ENCODE measurements at places on chromosomes 12 and 14.

DNA sequence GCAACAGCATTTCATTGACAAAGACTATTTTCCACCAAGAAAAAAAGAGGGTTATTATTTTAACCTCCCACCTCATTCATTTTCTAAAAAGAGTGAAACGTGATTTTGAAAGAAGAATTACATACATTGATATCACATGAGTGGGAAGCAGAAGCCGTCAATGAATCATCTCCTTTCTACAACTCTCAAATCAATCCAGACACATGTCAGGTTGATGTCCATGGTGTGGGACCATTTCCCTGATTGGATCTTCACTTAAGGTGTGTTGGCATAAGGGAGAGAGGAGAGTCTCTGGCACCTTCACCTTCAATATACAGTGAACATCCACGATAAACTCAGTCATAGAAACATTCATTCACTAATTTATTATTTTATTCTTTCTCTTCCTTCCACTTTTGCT, 1095.1 kb downstream of the BCL11B start:
- DNase-seq, result no peak

DNA sequence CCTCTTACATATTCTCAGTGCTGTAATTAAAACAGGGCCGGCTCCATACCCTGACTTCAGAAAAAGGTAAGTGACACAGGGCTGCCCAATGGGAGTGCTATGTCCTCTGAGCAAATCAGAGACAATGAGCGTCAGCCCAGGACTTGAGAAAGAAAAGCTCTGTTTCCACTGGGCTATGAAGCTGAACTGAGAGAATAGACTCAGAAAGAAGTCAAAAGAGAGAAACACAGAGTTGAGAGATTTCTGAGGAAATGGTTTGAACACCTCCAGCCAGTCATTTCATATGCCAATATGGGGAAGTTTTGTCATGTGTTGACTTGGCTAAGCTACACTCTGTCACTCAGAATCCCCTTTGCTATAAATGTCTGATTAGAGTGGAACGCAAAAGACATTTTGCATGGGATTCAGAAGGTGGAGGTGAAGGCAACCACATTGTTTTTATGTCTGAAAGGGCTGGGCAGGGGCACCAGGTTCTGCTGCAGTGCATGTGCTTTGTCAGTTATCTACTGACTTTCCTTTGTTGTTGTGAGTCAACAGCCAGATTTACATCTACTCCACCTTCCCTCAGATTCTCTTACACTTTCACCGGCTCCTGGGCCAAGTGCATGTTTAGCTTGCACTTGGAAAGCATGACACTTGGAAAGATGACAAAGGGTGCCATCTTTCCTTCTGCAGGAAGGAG, 313.3 kb downstream of the DUSP6 start:
- peak; percentile 50 for DNase-seq

DNA sequence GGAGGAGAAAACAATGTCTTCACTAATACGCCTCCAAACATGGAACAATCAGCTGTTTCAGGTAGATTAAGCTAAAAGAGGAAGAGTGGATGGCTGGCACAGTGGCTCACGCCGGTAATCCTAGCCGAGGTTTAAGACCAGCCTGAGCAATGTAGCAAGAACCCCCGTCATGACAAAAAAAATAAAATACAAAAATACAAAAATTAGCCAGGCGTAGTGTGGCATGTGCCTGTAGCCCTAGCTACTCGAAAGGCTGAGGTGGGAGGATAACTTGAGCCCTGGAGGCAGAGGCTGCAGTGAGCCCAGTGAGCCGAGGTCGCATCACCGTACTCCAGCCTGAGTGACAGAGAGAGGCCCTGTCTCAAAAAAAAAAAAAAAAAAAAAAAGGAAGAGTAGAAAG, 1.2 kb upstream of the MED13L start:
- no peak for DNase-seq

GRCh38 chr14:98551028-98551427, 721.0 kb downstream of the BCL11B start:
- DNase-seq, result no peak

GRCh38 chr14:22524784-22525161, 64.3 kb downstream of the DAD1 start:
- no peak for DNase-seq

DNA sequence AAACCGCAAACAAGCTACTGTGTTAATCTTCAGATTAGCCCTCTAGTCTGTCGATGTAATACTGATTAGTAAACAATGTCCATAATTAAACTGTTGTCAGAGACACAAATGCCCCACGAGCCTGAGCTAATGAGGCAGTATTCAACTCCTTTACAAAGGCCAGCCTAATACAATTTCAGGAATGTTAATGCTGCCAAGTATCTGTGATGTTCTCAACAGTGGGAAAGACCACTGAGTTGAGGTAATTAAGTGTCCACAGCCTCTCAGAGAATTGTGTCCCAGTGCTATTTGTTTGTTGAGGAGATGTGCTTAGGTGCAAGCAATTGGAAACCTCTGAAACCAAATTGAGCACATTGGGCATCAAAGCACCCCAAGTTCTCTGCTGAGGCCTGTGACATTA, 139.4 kb upstream of the CDKN3 start:
- no peak for DNase-seq

- no peak for DNase-seq
These were observed 10.7 kb downstream of the GLT1D1 start for GRCh38 chr12:128863957-128864356.

GRCh38 chr12:98856897-98857540, 211.9 kb downstream of the APAF1 start:
- peak; percentile 1 for DNase-seq

DNA sequence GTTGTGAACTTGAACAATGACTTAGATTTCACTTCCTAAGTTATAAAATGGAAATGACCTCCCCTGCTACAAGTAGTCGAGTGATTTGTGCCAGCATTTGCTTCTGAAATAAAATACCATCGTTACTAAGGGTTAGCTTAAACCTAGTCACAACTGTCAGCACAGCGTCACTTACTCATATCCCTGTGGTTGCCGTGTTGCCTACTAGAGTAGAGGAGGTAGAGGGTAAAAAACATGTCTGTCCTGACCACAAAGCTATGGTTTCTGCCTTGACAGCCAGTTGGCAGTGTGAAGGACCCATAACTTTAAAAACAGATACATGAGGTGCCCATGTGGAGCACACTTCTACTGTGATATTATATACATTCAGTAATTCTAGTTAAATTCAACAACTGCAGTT, 234.2 kb upstream of the RGS6 start:
- DNase-seq, result no peak

GRCh38 chr12:124120739-124121138, 147.7 kb downstream of the ZNF664 start:
- DNase-seq, result no peak

GRCh38 chr12:108783446-108783845, 52.1 kb upstream of the CORO1C start:
- DNase-seq, result no peak

DNA sequence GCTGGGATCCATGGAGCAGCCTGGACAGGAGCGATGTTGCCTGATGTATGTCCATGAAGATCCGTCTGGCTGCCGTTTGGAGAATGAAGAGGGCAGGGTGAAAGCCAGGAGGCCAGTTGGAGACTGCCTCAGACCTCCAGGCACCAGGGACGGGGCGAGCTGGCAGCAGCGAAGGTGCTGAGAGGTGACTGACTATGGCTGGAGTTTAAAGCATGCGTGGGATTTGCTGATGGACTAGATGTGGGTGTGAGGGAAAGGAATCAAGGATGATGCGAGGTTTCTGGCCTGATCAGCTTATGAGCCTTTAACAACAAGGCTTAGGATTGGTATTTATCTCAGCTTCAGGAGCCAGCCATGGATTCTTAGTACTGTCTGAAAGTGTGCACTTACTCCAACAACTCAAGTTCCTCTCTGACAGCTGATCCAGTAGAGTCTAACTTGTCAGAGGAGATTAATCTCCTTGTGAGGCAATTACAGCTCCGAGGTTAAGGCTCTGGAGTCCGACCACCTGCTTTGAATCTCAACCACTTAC, 49.4 kb downstream of the DYNC1H1 start:
- no peak for DNase-seq

DNA sequence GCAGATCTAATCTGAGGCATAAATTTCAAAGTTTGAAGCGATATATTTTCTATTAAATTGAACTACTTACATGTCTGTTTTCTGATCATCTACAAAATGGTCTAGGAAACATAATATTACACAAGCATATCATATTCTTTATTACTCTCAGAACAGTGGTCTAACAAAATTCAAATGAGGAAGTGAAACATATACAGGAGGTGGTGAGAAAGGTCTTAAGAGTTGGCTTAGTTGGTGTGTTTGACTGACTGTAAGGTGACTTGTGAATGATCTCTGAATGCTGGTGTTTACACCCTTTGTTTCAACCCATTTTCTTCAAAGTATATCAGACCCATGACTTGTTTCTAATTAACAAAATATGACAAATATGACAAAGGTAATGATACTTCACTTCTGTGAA, 1156.8 kb downstream of the SLC16A7 start:
- DNase-seq, result no peak

GRCh38 chr12:27493260-27493940, 30.6 kb upstream of the PPFIBP1 start:
- no peak for DNase-seq

DNA sequence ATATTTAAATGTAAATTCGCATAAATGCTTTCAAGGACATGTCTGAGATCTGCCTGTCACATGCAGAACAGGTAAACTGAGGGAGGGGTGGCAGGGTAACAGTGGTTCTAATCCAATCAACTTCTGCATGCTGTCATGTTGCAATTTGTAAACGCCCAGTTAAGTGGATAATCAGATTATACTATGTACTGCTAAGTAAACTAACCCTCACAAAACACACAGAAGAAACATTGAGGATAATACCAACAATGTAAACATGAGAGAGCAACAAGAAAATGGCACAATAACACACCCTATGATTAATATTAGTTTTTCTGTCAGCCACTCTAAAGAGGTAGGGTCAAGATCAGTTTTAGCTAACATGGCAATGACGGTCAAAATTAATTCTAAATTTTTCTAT, 123.7 kb downstream of the KIF21A start:
- no peak for DNase-seq

GRCh38 chr12:67592228-67593011, 56.1 kb upstream of the DYRK2 start:
- no peak for DNase-seq

DNA sequence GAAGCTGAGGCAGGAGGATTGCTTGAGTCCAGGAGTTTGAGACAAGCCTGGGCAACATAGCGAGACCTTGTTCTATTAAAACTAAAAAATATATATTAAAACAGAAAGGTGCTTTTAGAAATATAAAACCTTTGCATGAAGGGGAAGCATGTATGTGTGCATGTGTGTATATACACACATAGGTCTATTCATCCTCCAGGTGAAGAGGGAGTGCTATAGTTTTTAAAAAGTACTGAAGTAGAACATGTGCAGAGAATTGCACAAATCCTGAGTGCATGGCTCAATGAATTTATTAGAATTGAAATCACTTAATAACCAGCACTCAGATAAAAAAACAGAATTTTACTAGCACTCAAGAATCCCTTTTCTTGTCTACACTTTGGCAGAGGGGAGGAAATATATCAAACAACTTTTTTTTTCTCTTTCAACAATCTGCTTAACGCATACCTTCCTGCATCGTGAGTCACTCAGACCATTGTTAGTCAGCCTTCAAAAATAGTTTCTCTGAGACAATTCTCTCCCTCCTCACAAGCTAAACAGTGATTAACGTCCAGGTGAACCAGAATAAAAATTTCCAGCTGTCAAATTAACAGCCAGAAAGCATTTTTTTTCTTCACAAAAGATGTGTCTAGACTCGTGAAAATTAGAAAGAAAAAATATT, 17.7 kb upstream of the NEDD1 start:
- DNase-seq, result no peak

- no peak for DNase-seq
These were observed 27.1 kb upstream of the BCDIN3D start for GRCh38 chr12:49869816-49870500.

- DNase-seq, result peak; percentile 62
These were observed 78.7 kb downstream of the TXNDC16 start for GRCh38 chr14:52473557-52473956.

DNA sequence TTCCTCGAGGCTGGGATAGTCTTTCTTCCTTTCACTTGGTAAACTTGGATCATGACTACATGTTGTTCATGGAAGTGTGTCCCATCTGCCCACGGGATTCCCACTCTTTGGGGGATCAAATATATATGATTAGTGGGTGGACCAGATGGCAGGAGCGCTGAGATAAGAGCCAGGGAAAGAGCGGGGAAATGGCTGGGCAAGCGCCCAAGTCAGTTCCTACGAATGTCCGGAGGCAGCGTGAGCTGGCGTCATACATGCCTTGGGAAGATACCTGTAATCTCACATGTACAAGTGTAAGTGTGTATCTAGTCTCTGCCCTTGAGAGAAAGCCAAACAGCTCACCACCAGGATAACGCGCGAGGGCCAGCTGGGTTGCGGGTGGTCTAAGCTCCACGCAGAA, 62.3 kb downstream of the FZD10 start:
- DNase-seq, result no peak

GRCh38 chr12:6550294-6551062, 5.4 kb downstream of the IFFO1 start:
- DNase-seq, result peak; percentile 86

DNA sequence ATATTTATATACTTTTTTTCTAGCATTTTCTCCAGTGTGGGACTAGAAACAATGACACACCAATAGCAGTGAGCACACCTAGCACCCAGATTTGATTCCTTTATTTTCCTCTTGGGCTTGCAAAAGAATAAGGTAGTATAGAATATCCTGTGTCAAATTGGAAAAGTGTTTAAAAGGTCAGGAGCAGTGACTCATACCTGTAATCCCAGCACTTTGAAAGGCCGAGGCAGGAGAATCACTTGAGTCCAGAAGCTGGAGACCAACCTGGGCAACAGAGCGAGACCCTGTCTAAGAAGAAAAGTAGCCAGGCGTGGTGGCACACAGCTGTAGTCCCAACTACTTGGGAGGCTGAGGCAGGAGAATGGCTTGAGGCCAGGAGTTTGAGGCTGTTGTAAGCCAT, 53.8 kb upstream of the SGPP1 start:
- DNase-seq, result no peak

GRCh38 chr12:93379326-93379980, 1.7 kb downstream of the NUDT4 start:
- no peak for DNase-seq

- DNase-seq, result no peak
These were observed 105.3 kb downstream of the SLC6A15 start for GRCh38 chr12:84807249-84807648.

- no peak for DNase-seq
These were observed 107.0 kb downstream of the ATXN7L3B start for GRCh38 chr12:74644681-74645080.

DNA sequence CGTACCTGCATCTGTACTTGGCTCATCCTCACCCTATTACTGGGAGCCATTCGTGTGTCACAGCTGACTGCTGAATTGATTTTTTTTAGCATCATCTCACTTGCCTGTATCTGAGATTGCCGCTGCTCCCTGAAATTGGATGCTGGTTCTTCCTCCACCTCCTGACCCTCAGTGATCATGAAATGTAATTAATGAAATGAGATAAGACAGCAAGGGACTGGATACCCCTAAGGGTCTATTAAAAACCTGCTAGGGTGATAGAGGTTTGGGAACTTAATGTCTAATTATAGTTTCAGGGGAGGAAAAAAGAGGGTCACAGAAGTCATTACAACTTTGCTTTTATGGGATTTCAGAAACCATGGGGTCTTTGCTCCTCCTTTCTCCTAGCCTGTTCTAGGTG, 410.6 kb downstream of the DPF3 start:
- no peak for DNase-seq

Data from suppressor macrophage (primary cell).